ENCODE measurements at places on chromosomes 4 and X.

GRCh38 chr4:112312610-112313239 is 15.6 kb downstream of the ALPK1 start:
- DNase-seq: no peak

GRCh38 chr4:84672177-84672576 is 89.2 kb downstream of the CDS1 start:
- no peak for DNase-seq

- DNase-seq: no peak
These were observed 333.1 kb downstream of the IL1RAPL1 start for GRCh38 chrX:28920153-28920943.

DNA sequence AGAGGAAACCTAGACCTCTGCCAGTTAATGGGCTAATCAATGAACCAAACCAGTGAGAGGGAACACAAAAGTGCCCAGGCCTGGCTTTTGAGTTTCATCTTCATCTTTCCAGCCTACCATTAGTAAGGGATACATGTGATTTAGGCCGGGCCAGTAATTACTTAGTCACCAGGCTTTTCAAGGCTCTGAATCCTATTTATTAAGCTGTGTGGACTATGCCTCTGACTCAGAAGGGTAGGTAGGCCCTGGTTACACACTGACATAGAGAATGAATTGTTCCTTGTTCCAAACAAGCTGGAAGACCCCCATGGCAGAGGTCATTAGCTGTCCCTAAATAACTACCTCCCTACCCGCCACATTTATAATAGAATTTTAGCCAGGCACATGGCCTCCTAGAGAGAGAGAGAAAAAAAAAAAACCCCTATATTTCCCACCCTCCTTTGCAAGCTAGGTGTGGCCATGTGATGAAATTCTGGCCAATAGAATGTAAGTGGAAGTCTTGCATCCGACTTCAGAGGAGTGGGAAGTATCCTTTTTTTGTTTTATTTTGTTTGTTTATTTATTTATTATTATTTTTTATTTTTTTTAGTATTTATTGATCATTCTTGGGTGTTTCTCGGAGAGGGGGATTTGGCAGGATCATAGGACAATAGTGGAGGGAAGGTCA is 112.3 kb upstream of the BCOR start:
- no peak for DNase-seq

DNA sequence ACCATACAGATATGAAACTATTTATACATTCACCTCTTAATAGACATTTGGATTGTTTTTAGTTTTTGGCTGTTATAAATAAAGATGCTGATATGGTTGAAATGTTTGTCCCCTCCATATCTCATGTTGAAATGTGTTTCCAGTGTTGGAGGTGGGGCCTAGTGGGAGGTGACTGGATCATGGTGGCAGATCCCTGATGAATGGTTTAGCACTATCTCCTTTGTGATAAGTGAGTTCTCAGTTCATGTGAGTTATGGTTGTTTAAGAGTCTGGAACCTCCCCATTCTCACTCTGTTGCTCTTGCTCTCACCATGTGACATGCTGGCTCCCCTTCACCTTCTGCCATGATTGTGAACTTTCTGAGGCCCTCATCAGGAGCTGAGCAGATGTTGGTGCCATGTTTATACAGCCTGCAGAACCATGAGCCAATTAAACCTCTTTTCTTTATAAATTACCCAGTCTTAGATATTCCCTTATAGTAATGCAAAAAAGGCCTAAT is 12.2 kb upstream of the CLGN start:
- DNase-seq: no peak

- DNase-seq: no peak
These were observed 89.1 kb downstream of the FNIP2 start for GRCh38 chr4:158857951-158858350.

DNA sequence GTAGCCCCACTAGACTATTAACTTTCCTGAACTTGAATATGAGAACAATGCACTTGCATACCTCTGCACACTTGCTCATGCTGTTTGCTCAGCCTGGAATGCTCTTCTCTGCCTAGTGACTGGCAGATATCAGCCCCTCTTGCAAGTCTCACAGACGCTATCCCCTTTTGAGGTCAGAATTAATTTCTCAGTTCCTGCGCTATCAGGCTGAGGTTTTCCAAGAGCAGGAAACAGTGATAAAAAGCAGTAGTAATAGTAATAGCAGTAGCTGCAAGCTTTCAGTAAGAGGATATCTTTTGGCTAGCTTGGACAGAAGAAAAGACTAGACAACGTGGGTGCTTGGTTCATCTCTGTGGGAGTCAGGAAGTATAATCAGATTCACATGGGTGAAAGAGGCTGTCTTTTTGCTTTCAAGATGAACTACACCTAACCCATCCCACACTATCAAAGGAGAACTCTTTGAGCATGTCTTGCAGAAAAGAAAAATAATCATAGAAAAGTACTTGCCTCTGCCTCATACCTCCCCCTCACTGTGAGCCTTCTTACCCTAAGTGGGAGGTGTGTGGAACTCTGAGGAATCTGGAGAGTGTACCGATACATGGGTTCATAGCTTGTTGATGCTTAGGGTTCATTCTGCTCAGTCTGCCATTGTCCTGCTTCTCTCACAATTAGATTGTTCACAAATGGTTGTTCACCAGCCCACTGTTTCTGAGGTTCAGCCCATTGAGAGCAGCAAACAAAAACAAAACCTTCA is 11.3 kb upstream of the DRP2 start:
- DNase-seq: no peak

DNA sequence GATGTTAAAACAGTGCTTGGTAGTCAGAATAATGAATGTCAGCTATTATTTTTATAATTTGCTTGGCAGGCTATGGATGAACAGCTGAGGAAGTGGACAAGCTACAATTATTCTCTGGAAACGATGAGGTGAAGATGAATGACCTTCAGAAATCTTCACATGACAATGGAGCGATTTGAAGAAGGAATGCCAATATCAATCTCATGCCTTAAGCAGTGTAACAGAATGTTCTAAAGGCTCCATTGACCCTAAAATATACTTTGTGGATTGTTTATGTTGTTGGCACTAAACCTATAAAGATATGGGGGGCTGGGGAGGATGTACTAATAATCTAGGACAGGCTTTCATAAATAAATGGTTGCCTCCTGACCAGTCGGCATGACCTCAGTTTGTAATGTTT is 36.2 kb downstream of the COL25A1 start:
- DNase-seq: no peak

GRCh38 chr4:40822420-40823166 is 72.8 kb downstream of the NSUN7 start:
- DNase-seq: no peak

GRCh38 chrX:30627818-30628652 is 25.2 kb upstream of the GK start:
- no peak for DNase-seq

Data from occipital lobe (tissue), 3 donors.